ENCODE measurements at places on chromosomes 5 and 9.

- DNase-seq, result no peak
Observed at GRCh38 chr9:8221462-8221861, 421.9 kb upstream of the DMAC1 start.

GRCh38 chr5:1018596-1018995 lies 10.0 kb downstream of the NKD2 start:
- DNase-seq, result no peak

DNA sequence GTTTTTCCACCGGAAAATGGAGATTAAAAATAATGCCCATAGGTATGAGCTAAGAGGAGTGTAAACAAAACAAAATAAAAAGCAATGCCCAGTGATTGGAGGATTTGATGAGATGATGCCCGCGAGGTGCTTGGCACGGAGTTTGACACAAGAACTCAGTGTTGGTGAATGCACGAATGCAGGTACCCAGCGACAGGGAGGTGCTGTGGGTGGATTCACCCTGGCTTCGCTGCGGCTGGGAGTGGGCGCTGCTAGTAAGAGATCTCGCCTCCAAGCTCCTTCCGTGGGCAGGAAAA lies 526 bp upstream of the STXBP1 start:
- no peak for DNase-seq

GRCh38 chr9:133637451-133638055 lies 1.4 kb downstream of the DBH start:
- no peak for DNase-seq

- DNase-seq, result no peak
Observed at GRCh38 chr5:1004461-1005248, 3.9 kb upstream of the NKD2 start.

DNA sequence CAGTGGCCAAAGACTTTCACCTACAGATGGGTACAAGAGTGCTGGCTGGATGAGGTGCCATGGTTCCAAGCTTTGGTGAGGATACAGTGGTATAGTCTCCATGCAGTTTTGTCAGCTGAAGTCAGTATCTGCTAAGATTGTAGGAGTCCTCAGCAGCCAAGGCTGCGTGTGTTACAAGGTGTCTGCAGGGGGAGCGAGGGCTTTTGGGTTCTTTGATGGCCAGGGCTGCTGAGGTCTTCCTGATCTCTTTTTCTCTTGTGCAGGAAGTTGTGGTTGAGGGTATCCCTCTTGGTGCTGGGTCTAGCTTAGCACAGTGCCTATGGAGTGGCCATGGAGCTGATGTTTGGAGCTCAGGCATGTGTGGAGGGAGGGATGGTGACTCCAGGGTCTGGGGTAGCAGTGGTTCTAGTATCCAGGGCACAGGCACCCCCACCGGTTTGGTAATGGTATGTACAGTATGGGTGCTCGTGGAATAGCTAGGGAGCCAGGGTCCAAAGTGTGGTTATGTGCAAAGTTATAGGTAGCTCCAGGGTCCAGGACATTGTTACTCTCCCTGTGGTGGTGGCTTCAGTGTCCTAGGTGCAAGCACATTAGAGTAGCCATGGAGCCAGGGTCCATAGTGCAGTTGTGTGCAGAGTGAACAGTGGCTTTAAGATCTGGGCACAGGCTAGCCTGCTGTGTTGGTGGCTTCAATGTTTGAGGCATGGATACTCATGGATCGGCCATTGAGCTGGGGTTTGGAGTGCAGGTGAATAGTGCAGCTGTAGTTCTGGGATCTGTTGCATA lies 36.7 kb downstream of the CNTLN start:
- no peak for DNase-seq

DNA sequence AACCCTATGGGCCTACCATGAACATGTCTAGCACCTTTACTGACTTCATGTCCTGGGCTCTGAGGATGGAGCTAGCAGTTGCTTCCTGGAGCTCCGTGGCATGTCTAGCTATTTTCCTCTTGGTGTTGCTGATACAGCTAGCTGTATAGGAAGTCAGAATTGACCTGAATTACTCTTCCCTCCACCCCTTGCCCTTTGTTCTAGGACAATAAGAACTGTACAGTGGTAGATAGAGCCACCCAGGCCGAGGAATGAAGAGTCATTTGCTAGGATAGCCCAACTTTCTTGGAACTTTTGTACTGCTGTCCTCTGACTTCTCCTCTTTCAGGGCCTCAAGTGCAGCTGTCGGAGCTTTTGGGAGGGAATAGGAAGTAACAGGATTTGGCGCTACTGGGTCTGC lies 109.9 kb upstream of the RUSC2 start:
- no peak for DNase-seq

DNA sequence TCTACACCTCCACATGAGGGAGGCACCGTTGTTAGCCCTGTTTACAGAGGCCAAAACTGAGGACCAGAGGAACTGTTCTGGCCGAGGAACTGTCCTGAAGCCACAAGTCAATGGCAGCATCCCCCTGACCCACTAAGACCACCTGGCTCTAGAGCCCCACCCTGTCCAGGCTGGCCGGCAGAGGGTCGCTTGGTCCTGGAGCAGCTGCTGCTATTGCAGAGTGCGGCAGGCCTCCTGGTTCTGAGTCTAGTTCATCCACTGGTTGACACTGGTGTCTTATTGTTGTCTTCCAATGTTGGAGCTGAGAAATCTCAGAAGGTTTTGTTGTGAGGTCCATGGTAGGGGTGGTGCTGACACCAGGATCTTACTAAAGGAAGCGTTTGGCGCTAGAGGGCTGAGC lies 26.6 kb upstream of the ANGPTL2 start:
- DNase-seq, result no peak

DNA sequence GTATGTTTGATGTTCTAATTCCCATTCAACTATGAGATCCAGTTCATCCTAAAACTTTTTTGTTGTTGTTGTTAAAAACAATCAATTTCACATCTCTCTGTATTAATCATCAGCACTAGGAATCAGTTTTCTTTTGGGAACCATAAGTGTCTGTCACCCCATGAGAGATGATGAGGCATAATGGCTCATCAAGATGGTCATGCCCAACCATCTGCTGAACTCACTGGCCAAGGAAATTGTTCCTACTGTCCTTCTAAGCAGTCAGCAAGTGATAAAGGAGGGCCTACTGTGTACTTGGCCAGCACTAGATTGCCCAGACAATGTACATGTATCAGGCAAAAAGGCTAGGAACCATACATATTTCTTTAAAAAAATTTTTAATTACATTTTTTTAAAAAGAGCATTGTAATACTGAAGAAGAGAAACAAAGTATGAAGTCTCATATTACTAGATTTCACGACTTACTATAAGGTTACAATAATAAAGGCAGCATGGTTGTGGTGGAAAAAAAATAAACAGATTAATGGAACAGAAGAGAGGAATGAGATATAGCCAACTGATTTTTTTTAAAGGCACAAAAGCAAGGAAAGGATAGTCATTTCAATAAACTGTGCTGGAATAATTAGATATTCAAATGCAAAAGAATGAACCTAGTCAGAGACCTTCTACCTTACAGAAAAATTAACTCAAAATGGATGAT lies 458.3 kb downstream of the SPOCK1 start:
- DNase-seq, result no peak

GRCh38 chr5:151357097-151357496 lies 9.7 kb upstream of the SLC36A2 start:
- no peak for DNase-seq

DNA sequence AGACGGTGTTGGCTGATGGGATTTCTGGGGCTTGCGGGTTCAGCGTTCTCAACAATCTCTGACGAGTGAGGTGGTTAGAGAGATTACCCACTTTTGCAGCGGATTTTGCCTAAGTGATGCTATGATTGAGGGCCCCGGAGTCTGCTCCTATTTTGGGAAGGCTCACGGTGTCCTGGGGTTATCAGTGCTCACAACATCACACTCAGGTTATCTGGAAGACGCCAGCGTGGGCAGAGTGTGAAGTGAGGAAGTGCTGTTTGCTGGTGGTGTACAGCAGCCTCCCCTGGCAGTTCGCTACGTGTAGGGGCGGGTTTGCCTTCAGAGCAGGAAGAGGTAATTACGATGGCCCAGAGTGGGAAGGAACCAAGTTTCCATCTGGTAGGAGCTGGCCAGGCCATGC lies 341.2 kb upstream of the IRX2 start:
- no peak for DNase-seq

- DNase-seq, result no peak
Observed at GRCh38 chr5:85108471-85108870, 723.8 kb upstream of the EDIL3 start.

DNA sequence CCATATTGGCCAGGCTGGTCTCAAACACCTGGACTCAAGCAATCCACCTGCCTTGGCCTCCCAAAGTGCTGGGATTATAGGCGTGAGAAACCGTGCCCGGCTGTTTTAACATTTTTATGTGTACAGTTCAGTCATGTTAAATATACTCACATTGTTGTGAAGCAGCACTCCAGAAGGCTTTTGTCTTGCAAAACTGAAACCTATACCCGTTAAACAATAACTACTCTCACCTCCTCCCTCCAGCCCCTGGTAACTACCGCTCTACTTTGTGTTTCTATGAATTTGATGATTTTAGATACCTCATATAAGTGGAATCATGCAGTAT lies 23.1 kb upstream of the SHB start:
- DNase-seq, result no peak

GRCh38 chr5:68002836-68003235 lies 212.7 kb upstream of the PIK3R1 start:
- DNase-seq, result no peak

GRCh38 chr9:114674798-114675540 lies 7.0 kb downstream of the TEX48 start:
- no peak for DNase-seq

GRCh38 chr9:106962615-106963363 lies 99.8 kb downstream of the ZNF462 start:
- DNase-seq, result no peak

- no peak for DNase-seq
Observed at GRCh38 chr5:151880324-151880723, 44.3 kb downstream of the GLRA1 start.

DNA sequence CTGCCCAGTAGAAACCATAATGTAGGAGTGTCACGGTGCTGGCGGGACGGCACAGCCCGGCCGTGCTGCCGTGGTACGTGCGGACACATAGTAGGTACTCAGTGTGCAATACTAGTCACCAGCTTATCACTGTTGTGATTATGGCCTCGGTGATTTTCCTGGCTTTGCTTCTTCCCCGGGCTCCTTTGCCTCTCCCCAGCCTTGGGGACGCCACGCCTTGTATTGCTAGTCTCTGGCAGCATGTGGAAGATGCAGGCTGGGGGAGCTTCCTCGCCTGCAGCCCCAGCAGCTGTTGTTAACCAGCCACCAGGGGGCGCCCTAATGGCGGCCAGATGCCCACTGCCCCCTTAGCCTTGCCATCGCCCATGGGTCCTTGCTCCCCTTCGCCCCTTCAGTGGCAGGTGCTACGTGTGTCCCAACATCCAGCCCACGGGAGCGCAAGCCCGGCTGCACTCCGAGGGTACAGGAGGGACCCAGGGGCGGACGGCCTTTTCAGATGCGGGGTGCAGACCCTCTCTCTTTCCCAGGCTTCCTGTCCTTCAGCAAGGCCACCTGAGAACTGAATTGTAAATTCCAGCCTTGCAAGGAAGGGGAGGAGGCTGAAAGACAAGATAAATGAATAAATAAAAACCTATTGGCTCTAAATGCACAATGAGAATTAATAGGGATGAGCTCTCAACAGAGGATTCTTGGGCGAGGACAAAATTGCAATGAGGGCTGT lies 8.0 kb downstream of the NTNG2 start:
- DNase-seq, result peak; percentile 43

- DNase-seq, result no peak
Observed at GRCh38 chr5:52870448-52870847, 82.7 kb downstream of the ITGA1 start.

- DNase-seq, result no peak
Observed at GRCh38 chr5:167482555-167482954, 808.9 kb upstream of the WWC1 start.

GRCh38 chr9:75181750-75182149 lies 93.4 kb downstream of the OSTF1 start:
- DNase-seq, result no peak
